RWPE2 (cell line): ENCODE measurements at places on chromosomes 13 and 19.

DNA sequence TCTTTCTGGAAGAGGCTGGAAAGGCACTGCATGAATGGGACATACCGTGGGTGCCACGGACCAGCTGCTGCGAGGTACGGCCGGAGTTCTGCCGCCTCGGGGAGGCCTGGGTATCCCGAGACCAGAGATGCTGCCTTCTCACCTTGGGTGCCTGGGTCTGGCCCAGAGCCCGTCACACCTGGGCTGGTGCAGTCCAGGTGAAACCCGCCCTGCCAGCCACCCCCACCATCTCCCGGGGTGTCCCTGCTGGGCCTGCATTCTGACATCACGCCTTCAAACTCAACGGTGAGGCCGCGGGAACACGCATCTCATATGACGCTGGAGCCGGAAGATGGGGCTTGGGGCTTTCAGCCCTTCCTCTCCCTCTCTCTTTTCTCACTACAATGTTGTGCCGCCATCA lies 98.0 kb downstream of the GADD45B start:
- no peaks in the 10 kb centered on the region for H3K36me3 ChIP-seq
- no peak for DNase-seq
- no peak overlapping the region for H3K27ac ChIP-seq
- peaks cover 10% of the 10 kb centered on the region for H3K4me1 ChIP-seq
- no peak overlapping the region for H3K4me3 ChIP-seq

DNA sequence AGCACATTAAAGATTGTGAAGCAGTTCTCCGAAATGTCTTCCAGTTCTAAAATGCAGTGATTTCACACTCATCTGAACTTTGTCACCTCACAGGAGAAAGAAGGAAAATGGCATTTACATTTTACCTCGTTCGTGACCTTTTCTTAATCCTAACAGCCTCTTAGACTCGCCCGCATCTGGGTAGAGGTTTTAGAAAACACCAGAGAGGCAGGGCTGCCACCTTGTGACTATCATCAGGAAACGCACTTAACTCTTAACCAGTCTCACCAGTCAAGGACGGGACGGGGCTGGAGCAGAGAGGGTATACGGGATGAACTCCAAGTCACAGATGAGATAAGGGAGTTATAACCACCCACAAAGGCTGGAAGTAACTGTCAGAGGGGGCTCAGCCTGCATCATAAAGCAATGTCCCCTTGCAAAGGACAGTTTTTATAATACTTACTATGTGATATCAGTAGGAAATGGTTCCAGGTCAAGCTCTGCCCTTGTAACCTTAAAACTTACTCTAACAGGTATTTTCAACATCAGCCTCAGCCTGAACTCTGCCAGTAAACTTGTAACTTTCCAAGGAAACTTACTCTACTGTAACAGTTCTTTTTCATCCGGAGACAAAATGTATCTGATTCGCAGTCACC lies 8.6 kb upstream of the CEACAM6 start:
- no peak for DNase-seq
- H3K27me3 ChIP-seq: peaks cover 38% of the 10 kb centered on the region
- H3K4me3 ChIP-seq: no peak overlapping the region
- no peaks in the 10 kb centered on the region for H3K4me1 ChIP-seq
- H3K36me3 ChIP-seq: no peaks in the 10 kb centered on the region

DNA sequence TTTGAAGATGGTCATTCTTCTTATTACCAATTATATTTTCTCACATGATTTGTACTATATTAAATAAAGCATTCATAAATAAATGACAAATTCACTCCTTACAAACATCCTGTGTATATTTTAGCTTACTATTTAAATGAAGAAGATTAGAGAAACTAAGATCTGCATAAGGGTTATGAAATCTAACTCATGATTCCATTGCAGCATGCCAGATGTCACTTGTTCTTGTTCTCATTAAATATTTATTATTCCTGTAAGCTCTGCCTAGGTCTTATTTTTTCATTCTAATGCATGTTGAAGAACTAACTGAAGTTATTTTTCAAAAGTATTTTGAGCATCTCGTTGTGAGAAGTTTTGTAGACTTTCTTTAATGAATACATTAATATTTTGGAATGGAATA lies 18.3 kb downstream of the NUP58 start:
- DNase-seq: no peak
- peaks cover 38% of the 10 kb centered on the region for H3K4me1 ChIP-seq
- peak overlapping the region; percentile 92 for H3K27ac ChIP-seq
- H3K36me3 ChIP-seq: peaks cover 95% of the 10 kb centered on the region

DNA sequence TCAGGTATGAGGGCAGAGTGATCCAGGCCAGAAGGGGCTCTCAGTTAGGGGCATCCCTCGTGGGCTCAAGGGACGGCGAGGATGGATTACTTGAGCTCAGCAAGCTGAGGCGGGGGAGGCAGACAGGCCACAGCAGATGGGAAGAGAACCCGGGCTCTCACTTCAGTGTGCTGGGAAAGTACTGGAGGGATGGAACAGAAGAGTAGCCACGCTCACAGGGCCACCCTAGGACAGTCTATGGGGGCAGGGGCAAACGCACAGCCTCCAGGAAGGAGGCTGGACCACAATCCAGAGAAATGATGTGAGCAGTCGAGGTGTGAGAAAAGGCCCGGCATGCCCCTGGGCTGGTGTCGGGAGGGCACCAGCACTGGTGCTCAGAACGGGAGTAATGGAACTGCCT lies 9.2 kb downstream of the GJA3 start:
- H3K27ac ChIP-seq: no peak overlapping the region
- H3K27me3 ChIP-seq: no peaks in the 10 kb centered on the region
- no peaks in the 10 kb centered on the region for H3K4me1 ChIP-seq
- no peak overlapping the region for H3K4me3 ChIP-seq
- no peak for DNase-seq
- no peaks in the 10 kb centered on the region for H3K36me3 ChIP-seq

- H3K4me1 ChIP-seq: no peaks in the 10 kb centered on the region
- H3K27me3 ChIP-seq: no peaks in the 10 kb centered on the region
- H3K4me3 ChIP-seq: peak overlapping the region; percentile 63
- DNase-seq: no peak
Observed at GRCh38 chr19:17420475-17420924, 653 bp downstream of the MVB12A start.
